ENCODE measurements at places on chromosomes 3 and 15.

GRCh38 chr3:190414297-190414696 lies 26.3 kb downstream of the CLDN16 start:
- no peak for DNase-seq

DNA sequence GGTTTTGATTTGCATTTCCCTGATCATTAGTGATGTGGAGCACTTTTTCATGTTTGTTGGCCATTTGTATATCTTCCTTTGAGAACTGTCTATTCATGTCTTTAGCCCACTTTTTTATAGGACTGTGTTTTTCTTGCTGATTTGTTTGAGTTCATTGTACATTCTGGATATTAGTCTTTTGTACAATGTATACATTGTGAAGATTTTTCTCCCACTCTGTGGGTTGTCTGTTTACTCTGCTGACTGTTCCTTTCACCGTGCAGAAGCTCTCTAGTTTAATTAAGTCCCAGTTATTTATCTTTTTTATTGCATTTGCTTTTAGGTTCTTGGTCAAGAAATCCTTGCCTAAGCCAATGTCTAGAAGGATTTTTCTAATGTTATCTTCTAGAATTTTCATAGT lies 91.1 kb upstream of the ATP11B start:
- no peak for DNase-seq

DNA sequence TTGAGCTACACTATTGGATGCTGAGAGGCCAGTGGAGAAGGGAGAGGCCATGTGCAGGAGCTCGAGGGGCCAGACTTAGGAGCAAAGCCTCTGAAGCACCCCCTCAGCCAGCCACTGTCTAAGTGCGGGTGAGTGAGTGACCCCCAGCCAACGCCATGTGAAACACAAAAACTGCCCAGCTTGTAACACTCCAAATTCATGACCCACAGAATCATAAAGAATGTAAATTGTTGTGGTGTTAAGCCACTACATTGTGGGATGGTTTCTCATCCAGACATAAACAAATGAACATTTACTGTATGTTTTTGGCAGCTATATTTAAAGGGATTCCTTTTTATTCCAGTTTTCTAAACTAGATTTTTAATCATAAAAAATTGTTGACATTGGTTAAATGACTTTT lies 27.2 kb upstream of the TMEM158 start:
- DNase-seq: no peak

DNA sequence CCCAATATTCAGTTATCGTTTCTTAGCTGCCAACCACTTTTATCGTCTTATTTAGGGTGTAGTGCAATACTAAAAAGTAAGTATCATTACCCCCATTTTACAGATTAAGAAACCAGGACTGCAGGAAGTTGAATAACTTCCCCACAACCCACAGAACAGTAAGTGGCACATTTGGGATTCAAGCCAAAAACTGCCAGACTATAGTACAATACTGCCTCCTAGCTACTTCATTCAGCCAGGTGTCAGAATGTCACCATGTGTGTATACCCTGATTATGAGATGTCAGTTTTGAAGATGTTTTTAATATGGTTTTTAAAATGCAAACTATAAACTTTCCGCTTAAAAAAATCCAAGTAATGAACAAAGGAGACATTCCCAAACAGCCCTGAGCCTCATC lies 74.2 kb upstream of the PROK2 start:
- DNase-seq: no peak

GRCh38 chr15:63370764-63371163 lies 10.9 kb downstream of the CA12 start:
- no peak for DNase-seq

DNA sequence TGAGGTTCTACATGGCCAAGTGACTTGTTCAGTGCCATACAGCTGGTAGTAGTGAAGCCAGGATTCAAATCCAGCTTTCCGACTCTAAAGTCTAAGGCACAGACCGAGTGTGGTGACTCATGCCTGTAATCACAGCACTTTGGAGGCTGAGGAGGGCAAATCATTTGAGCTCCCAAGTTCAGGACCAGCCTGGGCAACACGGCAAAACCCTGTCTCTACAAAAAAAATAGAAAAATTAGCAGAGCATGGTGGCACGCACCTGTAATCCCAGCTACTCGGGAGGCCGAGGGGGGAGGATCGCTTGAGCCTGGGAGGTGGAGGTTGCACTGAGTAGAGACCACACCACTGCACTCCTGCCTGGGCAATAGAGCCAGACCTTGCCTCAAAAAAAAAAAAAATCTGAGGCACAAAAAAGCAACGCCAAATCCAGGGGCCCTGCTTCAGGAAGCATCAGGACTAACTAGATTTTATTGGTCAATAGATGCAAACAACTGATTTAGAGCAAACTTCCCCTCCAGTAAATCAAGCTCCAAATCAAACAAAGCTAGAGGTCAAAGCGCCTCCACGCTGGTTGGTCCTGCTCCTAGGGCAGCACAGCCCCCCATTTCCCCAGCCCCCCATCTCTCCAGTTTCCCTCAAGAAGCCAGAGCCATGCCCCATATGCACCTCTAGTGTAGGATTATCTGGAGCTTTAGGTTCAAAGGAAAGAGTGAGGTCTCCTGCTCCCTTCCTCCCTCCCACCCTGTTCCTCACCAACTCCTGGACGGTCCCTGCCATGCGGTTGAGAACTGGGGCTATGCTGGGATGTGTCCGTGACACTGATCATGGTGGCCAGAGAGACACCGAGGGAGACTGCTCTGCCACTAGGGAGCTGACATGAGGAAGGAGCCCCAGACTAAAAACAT lies 2.9 kb upstream of the TNK2 start:
- no peak for DNase-seq

DNA sequence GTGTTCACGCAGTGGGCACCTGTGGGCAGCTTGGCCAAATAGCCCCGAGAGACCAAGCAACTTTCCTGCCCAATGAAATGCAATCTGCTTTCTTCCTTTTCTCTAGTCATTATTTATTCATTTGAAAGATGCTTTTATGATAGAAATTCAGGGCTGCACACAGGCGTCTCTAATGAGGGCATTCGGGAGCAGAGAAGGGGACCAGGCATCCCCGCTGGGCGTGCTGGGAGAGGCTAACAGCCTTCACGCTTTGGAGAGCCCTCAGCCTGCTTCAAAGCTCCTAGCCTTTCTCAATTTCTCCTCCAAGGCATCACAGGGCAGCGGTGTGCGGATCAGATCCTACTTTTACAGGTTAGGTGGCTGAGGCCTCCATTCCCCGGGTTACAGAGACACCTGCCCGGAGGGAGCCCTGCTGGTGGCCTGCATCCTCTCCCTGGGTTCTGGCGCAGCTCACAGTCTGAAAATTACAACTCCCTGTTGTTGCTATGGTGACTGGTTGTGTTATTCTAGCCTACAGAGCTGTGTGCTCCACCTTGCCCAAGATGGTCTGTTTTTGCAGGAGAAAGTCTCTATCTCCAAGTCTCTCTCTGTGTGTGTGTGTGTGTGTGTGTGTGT lies 21.8 kb upstream of the KLF13 start:
- no peak for DNase-seq

DNA sequence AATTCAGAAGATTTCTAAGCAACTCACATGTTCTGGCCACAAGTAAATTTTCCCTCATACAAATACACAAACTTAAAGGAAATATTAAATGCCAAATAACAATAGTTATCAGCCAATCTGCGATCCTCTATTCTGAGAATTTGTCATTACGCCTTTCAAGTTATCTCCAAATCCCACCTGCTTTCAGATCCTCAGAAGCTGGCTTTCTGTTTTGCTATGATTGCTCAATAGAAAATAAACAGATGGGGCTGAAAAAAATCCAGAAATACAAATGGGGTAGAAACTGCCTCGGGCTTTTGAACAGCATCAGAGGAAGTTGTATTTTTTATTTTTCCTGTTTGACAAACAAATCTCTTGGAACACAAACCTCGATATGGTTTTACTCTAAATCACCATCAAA lies 74.0 kb upstream of the CNTN4 start:
- DNase-seq: no peak

DNA sequence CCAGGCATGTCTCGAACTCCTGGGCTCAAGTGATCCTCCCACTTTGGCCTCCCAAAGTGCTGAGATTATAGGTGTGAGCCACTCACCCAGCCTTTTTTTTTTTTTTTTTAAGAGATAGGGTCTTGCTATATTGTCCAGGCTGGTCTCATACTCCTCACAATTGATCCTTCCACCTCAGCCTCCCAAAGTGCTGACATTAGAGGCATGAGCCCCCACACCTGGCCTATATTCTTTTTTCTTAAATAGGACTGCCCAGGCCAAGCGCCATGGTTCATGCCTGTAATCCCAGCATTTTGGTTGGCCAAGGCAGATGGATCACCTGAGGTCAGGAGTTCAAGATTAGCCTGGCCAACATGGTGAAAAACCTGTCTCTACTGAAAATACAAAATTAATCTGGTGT lies 12.5 kb downstream of the NR1I2 start:
- no peak for DNase-seq

DNA sequence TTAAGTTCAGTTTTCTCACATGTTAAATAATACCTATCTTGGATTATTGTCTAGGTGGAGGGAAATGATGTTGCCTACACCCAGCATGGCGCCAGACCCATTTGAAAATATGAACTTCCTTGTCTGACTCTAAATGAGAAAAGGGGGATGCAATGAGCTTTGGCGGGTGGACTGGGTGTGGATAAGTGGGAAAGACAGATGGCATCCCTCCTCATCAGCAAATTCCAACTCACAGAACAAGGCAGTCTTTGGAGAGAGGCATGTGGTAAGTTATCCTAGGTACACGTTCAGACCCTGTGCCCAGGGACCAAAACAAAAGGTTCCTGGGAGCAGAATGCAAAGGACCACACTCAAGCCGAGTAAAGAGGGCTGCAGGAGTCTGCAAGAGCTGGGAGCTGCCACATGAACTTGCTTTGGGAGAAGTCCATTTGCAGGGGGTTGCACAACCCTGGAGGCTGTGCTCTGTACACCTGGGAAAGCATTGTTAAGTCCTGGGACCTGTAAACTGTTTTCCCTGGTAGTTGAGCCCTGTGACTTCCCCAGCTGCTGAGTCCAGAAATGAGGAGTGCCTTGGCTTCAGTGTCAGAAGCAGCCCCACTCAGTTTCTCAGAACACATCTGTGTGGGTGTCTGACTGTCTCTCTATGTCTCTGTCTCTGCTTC lies 102.3 kb upstream of the TPM1 start:
- DNase-seq: no peak

GRCh38 chr15:75982468-75982867 lies 29.8 kb downstream of the NRG4 start:
- DNase-seq: no peak

DNA sequence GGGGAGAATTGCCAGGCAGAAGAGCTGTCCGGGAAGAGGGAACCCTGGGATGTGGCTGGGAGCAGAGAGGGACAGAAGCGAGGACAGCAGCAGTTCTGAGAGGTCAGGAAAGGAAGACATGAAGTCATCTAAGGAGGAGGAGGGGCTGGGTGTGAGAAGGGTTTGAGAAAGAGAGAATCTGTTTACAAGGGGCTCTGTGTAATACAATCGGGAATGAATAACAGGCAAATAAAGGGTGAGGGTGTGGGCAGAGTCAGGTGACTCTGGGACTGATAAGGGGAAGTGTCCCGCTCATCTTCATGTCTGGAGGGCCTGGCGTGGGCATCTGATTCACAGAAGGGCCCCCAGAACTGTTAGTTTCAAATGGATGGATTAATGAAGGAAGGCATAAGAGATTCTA lies 191.3 kb downstream of the XXYLT1 start:
- DNase-seq: no peak

- no peak for DNase-seq
Measured at GRCh38 chr3:194100856-194101390, 35.0 kb upstream of the HES1 start.

DNA sequence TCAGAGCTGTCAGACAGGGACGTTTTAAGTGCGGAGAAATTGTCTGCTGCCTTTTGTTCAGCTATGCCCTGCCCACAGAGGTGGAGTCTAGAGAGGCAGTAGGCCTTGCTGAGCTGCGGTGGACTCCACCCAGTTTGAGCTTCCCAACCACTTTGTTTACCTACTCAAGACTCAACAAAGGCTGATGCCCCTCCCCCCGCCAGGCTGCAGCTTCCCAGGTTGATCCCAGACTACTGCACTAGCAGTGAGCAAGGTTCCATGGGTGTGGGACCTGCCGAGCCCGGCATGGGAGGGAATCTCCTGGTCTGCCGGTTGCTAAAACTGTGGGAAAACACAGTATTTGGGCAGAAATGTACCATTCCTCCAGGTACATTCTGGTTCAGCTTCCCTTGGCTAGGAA lies 282.1 kb downstream of the VGLL3 start:
- no peak for DNase-seq

GRCh38 chr15:90683371-90683770 lies 33.8 kb upstream of the BLM start:
- no peak for DNase-seq

GRCh38 chr3:42214064-42214463 lies 51.9 kb downstream of the CCK start:
- DNase-seq: no peak

DNA sequence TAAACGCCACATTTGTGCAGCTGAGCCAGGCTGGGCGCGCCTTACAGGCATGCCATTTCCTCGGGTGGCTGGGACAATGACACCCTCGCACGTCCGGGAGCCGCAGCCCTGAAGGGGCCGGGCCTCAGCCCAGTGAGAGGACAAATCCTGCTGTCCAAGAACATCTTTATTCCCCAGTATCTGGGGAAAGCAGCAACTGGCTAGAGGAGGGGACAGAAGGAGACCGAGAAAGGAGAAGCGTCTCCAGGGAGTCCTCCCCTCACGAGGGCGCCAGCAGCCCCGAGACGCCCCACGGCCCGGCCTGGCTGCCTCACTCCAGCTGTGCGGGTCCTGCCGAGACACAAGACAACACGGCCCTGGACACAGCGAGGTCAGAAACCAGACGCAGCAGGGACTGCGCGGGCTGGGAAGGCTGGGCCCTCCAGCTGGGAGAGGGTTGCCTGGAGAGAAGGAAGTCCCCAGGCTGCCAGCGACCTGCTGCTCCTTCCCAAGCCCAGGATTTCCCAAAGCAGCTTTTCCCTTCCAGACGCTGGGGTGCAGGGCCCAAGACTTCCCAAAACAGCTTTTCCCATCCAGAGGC lies 130.2 kb downstream of the CHSY1 start:
- DNase-seq: no peak

GRCh38 chr3:126158912-126159454 lies 21.4 kb downstream of the ALDH1L1 start:
- DNase-seq: no peak

DNA sequence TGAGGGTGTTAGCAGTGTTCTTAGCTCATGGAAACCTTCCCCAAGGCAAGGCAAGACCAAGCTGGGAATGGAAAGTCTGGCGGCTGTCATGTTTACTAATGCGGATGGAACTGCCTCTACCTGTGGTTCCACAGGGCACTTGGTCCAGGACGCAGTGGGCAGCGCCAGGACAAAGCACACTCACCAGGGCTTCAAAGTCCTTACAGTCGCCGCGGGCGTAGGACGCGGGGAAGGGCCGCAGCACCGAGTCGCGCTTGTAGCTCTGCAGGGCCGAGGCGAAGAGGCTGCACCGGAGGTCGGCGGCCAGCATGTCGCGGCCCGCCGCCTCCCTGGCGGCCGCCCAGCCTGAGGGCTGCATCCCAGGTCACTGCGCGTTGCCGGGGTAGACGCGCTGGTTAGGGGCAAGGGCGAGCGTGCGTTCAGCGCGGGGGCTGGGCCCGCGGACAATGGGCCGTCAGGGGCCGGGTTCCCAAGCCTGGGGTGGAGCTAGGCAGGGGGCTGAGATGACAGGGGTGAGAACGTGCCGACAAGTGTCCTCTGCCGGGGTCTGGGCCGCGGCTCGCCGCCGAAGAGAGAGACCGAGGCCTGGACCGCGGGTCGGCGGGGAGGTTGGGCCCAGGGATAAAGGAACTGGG lies 497 bp downstream of the PARP16 start:
- no peak for DNase-seq
